ENCODE measurements at places on chromosomes 2 and 18.

DNA sequence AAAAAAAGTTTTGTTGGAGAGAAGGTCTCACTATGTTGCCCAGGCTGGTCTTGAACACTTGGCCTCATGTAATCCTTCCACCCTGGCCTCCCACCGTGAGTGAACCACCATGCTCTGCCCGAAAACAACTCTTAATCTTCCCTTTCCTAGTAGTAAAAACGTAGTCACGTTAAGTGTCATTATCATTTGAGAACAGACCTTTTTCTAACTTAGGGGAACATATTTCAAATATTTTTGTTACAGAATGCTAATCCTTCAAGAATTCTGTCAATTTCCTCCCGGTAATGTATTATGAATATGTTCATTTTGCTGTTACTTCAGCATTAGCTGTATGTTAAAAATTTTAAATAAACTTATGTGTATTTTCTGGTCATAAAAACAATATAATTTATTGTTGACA, 49.7 kb downstream of the MTA3 start:
- DNase-seq = no peak

- no peak for DNase-seq
These were observed 324.0 kb upstream of the ACVR2A start for GRCh38 chr2:147520817-147521216.

DNA sequence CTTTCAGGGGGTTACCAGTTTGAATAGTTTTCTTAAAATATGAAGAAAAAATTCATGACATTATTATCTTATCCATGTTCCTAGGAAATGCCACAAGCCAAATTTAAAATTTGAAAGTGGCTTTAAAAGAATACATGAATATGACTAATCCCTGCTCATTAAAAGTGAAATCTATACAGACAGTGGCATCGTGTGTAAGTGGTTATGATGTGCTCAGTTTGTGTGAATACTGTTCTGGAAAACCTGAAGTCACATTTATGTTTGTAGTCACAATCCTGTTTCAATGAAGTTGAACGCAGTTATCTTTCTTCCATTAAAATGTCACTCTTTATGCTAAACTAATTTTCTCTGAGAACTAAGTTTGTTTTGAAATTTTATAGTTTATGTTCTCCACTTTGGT, 75.8 kb downstream of the GORASP2 start:
- DNase-seq = no peak

DNA sequence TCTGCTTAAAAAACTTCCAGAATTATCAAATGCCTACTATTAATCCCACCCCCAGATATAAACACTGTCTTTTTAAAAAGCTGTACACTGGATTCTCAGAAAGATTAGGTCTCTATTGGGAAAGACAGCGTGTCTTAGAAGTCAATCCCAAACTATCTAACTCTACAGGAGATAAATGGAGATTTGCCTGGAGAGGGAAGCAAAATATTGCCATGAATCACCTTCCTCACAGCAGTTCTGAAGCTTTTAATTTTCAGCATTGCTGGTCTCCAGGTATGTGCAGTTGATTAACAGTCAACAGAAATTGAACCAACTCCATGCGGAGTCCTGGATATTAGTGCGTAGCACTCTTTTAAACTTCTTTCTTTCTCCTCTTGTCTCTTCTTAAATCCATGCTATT, 122.2 kb downstream of the DSC3 start:
- DNase-seq = no peak

GRCh38 chr2:215420471-215420935, 15.4 kb downstream of the FN1 start:
- DNase-seq = no peak

GRCh38 chr2:70708376-70709199, 59.4 kb downstream of the ADD2 start:
- DNase-seq = no peak

DNA sequence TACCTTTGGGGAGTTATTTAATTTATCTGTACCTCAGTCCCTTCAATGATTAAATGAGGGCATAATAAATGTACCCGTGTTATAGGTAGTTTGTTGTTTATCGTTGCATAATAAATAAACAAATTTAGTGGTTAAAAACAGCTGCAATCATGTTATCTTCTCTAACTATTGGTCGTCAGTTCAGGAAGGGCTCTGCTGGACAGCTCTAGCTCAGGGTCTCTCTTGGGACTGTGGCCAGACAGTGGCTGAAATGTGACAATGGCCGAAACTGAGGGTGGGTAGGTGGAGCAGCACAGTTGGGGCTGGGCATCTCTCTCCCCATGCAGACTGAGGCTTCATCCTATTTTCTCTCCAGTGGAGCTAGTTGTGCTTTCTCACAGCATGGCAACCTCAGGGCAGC, 632.1 kb upstream of the HS6ST1 start:
- no peak for DNase-seq

DNA sequence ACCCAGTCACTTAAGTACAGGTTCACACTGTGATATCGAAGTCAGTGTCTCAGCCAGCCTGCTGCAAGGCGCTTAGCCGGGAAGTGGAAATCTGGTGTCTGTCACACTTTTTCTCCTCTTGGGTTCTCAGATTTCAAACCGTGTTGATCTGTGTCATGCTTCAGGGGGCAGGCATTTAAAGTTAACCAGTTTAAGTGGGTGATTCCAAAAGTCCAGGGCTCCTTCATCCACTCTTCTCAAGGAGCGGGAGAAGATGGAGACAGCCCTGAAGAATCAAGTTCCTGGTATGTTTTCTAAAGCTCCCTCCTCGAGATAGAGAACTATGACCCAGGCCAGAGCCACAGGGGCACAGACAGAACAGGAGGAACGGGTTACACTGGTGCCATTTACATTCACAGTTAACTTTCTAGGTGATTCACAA, 331.7 kb downstream of the GBX2 start:
- no peak for DNase-seq

- no peak for DNase-seq
These were observed 471.0 kb upstream of the HNMT start for GRCh38 chr2:137493261-137493660.

DNA sequence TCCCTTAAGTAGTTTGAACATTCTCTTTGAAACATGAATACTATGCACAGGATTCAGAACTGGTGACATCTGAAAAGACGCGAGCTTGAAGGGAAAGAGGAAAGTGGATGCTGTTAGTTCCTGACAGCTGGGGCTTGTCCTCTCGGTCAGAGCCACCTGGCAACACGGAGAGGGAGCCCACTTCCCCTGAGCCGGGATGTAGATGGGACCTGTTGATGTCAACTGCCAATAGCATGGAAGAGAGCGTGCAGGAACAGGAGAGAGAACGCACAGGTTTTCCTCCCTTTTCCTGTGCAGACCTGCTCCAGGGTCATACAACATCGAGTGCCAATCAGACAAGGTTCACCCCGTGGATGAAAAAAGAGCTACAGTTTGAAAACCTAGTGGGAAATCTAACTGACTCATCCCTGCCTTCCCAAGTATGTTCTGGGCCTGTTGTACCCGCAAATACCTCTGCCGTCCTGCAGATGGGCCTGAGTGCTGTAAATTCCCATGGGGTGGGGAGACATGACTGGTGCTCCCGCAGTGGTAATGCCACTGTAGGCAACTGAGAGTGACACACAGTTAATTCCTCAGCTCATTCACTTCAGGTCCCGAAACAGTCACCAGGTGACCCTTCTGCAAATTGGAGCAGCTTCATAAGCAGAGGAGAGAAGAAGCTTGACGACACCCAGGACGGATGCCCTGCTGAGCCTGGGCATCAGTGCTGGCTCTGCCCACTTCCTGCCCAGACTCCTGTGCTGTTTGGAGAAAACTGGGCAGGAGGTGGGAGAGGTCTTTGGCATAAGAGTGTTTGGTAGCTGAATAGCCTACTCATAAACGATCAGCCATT, 13.9 kb upstream of the MBP start:
- no peak for DNase-seq

DNA sequence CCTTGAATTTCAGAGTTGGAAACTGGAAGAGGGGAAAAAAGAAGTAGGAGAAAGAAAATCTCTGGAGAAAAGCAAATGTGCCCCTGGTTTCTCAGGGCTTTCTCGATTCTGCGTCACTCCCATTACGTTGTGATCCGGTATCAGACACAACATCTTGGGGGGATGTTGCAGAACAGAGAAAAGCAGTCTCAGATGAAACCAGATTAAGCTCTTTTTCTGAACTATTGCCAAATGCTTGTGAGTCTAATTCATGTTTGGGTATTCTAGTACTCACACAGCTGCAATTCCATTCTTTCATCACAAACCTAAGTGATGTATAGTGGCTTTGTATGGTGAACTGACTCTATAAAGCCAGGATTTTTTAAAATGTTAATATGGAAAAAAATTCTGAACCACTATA, 233.2 kb downstream of the TCF4 start:
- no peak for DNase-seq

DNA sequence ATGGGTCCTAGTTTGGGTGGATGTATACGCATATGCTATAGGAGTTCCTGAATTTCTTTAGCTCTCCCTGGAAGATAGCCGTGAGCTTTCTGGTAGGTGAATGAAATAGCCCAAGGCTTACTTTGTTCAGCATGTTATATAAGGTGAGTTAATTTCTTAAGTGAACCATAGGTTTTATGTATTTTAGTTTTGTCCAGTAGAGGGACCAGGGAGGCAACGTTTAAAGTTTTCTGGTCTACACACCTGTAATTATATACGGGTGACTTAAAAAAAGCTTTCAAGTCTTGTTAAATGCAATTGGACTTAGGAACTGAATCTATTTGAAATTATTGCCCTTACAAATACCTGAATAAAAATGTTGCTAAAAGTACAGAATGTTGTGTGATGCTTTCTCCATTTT, 402.5 kb upstream of the DDX18 start:
- no peak for DNase-seq

GRCh38 chr2:23843051-23843976, 83.6 kb downstream of the ATAD2B start:
- no peak for DNase-seq

All from activated gamma-delta T cell treated with anti-CD3 and anti-CD28 coated beads, Interleukin-2, amount 50 U/mL, for 16 hours (primary cell).